KBM-7 (cell line): ENCODE measurements at places on chromosomes 1 and 21.
A peak's percentile ranks its signal among the peaks of the same experiment; 100 is the strongest.

- no peak for DNase-seq
Measured at GRCh38 chr1:197995408-197996258, 78.5 kb downstream of the LHX9 start.

DNA sequence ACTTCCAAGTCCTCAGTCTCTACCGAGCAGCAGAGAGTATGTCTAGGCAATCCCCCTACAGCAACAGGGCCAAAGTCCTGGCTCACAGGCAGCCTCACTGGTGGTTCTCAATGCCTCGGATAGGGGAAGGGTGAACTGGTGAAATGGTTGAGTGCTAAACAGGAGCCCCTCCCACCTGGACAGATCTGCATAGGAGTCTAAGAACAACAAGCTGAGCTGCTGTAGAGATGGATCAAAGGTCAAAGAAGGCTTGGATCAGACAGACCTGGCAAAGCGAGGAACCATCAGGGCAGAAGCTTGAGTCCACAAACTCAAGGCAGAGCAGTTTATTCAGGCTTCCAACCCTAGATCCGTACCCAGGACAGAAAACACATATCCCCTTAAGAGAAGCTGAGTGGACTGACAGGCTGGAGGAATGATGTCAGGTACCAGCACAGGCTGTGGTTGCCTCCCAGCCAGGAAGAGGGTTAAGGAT, 31.8 kb downstream of the RABIF start:
- DNase-seq, result no peak

DNA sequence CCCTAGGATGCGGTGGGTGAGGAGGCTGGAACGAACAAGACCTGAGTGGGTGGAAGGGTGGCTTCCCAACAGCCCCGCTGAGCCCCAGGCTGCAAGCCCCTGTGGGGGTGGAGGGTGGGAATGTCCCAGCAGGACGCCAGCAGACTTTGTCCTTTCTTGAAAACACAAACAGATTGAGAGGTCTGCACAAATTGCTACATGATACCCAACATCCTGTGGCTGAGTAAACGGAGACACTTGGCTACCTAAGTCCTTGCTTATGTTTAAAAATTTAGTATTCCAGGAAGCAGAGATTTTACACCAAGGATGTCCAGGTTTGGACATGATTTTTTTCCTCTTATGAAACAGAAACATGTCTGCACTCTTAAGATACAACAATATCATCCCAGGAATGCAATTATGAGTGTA, 11.8 kb upstream of the F3 start:
- DNase-seq, result no peak

GRCh38 chr1:70153739-70154138, 51.6 kb downstream of the LRRC40 start:
- no peak for DNase-seq

DNA sequence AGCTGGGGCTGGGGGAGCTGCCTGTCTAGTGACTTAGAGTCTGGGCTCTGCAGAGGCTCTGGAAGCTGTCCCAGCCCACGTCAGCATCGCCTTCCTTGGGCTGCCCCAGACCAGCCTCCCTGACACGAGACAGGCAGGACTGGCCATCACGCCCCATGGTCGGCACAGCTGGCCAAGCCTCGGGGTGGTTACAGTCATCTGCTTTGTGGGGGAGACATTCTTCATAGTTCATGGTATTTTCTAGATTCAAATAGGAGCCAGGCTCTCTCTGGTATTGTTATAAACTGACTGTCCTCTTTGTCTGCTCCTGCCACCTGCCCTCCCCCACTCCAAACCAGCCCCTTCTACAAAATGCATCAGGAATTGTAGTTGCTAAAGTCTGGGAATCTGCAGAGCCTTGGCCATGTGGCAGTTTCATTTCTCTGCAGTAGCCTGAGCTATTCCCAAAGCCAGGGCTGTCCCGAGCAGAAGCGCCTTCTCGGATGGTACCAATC, 29.4 kb downstream of the OLFML2B start:
- DNase-seq, result no peak

DNA sequence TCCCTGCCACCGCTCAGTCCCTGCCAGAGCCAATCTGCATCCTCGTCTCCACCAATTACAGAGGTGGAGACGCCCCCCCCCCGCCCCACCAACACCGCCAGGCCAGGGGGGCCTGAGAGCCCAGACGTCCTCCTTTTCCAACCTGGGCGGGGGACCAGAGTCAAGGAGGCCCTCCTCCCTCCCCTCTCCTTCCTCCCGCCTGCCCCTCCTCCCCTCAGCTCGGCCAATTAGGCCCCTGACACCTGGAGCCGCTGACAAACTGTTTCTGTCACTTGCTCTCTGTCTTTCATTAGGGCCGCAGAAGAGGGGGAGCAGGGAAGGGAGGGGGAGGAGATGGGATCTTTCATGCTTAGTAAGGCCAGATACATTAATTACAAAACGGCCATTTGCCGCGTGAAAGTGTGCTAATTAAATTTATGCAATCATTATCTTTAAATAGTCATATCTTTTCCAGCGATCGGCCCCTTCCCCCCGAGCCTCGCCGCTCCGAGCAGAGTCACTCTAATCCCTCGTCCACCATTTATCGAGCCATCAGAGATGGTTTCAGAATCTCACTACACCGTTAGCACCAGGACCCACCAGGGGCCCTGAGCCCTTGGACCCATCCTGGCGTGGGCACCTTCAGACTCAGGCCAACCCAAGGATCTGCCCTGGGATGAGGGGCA, 94.7 kb downstream of the PAX7 start:
- DNase-seq, result no peak

DNA sequence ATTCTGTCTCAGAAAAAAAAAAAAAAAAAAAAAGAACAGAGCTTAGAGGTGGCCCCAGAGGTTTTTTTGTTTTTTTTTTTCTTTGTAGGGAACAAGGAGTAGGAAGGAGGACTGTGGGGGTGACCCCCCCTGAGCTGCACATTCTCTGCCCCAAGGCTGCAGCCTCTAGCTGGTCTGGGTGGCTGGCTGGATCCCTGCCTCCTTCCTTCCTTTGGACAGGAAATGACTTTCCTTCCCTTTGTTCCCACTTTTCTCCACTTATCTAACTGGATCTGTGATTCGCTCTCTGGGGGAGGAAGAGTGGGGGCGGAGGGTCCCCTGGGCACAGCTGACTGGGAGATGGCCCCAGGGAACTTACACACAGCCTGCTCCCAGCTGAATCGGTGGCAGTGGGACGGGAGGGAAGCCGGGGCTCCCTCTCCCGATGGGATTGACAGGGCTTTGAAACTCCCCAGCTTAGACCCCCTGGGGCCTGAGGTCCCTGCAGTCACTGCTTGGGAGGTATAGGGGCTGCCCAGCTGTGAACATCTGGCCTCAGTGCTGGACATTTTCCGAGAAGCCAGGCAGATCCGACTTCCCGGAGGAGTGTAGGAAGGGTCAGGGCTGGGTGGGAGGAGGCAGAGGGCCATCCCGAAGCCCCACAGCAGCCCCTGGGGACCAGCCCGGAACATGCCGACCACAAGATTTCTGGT, 2.1 kb downstream of the FBLIM1 start:
- DNase-seq, result peak; percentile 9

- peak; percentile 28 for DNase-seq
Measured at GRCh38 chr1:56526571-56527174, 52.7 kb downstream of the PLPP3 start.

- no peak for DNase-seq
Measured at GRCh38 chr1:15330028-15330427, 79.7 kb upstream of the EFHD2 start.

DNA sequence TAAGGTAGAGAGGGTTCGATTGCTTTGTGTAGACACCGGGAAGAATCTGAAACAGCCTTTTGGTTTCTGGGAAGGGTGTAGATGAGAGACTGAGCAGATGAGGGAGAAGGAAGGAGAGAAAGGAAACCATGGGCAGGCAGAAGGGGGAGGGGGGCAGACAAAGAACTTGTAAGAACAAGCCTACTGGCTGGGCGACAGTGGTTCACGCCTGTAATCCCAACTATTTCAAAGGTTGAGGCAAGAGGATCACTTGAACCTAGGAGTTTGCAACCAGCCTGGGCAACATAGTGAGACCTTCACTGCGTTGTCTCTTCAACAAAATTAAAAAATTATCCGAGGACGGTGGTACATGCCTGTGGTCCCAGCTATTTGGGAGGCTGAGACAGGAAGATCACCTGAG, 106.2 kb downstream of the TM2D1 start:
- no peak for DNase-seq

DNA sequence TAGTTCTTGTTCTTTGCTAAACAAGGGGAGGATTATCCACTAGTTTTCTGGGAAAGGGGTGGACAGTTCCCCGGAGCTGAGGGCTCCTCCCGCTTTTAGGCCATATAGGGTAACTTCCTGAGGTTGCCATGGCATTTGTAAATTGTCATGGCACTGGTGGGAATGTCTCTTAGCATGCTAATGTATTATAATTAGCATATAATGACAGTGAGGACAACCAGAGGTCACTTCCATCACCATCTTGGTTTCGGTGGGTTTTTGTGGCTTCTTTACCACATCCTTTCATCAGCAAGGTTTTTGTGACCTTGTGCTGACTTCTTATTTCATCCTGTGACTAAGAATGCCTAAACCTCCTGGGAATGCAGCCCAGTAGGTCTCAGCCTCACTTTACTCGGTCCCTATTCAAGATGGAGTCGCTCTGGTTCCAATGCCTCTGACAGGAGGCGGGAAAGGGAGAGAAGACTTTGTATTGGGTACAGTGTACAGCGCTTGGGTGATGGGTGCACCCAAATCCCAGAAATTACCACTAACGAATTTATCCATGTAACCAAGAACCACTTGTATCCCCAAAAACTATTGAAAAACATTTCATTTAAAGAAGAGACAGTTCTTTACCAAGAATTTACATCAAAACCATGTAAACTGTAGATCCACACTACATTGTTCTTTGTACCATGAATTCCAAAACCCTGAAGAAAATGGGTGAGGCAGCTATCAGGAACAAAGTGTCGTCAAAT, 8.7 kb upstream of the SLC2A5 start:
- DNase-seq, result peak; percentile 84

DNA sequence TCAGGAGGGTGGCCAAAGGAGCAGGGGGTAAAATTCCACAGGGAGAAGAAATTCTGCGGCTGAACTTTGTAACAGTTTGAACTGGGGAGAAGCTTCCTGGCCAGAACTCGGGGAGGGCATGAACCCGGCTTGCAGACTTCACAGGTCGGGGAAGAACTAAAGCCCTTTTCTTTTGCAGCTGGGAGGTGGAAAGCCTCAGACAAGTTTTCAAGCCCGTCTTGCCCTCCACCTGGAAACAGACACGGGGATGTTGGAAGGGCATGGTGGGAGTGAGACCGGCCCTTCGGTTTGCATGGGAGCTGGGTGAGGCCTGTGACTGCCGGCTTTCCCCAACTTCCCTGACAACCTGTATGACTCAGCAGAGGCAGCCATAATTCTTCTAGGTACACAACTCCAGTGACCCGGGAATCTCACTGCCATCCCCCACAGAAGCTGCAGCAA, 11.3 kb downstream of the THEM4 start:
- DNase-seq, result no peak

DNA sequence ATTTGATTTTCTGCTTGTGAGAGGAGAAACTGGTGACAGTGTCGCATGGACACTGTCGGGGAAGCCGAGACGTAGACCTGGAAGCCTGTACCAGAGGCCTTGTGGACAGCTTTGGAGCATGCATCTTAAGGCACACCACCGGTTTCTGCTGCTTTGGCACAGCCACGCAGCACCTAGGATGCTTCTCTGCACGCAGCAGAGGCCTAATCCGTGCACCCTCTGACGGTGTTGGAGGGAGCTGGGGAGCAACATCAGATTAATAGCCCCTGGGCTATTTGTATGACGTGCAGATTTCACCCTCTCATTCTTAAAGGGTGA, 30.3 kb downstream of the TEX35 start:
- no peak for DNase-seq

- no peak for DNase-seq
Measured at GRCh38 chr21:14056771-14057191, 154.0 kb downstream of the LIPI start.

DNA sequence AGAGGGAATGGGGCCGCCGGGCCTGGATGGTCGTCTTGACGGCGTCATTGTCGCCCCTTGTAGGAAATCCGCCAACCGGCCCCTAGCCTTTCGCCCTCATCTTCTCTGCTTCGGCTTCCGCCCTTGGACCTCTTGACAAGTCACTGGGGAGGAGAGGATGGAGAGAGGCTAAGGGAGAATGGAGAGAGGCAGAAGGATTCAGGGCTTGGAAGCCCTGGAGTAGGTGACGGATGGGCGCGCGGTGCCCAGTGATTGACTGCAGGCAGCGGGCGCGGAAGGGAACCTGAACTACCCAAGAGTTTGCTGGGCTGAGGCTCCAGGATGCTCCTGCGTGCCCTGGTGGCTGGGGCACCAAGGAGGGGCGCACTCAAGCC, 651 bp downstream of the PDE4B start:
- DNase-seq, result no peak

GRCh38 chr1:239786464-239786863, 305.2 kb upstream of the FMN2 start:
- no peak for DNase-seq

- DNase-seq, result no peak
Measured at GRCh38 chr1:46411601-46412341, 17.7 kb downstream of the FAAH start.

DNA sequence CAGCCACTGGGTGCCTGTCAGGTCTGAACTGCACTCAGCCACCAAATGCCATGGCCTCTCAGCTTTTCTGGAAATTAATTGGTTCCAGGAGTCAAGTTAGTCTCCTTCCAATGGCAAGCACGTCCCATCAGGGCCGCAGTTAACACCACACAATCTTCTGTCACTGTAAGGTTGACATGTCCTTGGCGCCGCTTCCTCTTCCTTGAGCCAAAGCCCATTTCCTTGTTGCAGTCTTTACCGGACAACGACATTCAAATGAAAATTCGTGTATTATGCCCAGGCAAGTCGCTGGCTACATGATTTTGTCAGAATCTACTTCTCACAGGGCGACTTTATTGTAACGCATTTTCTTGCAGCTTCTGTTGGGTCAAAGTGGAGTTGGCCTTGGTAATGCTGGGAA, 430.6 kb upstream of the KAZN start:
- no peak for DNase-seq

DNA sequence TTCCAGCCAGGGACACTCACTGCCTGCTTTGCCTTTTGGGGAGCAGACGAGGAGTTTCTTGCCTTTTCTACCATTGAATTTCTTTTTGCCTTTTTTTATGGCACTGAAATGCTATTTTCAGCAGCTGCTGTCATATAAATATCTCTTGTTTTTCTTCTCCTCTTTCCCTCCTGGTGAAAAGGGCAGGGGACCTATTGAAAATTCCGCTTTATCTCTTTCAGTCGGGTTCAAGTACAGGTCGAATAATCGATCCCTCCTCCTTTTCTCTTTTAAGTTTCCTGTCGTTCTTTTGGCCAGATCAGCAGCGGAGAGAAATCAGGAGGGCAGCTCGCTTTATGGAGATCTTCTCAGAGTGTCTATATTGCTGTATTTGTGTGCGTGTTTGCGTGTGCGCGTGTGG, 67.4 kb upstream of the CASZ1 start:
- no peak for DNase-seq
